A673 (cell line): ENCODE measurements at places on chromosomes 5 and 9. TPM values are rescaled to one million over a fixed set of nuclear protein-coding genes. Genes with fewer than 3 reads are reported as not detected.

- DNase-seq, result peak; percentile 22
Observed at GRCh38 chr9:32069169-32069813, 315.2 kb upstream of the ACO1 start.

GRCh38 chr5:38448568-38449350 lies 107.7 kb downstream of the LIFR start:
- no peak for DNase-seq

GRCh38 chr9:78332381-78332780 lies 35.5 kb downstream of the PSAT1 start:
- no peak for DNase-seq

DNA sequence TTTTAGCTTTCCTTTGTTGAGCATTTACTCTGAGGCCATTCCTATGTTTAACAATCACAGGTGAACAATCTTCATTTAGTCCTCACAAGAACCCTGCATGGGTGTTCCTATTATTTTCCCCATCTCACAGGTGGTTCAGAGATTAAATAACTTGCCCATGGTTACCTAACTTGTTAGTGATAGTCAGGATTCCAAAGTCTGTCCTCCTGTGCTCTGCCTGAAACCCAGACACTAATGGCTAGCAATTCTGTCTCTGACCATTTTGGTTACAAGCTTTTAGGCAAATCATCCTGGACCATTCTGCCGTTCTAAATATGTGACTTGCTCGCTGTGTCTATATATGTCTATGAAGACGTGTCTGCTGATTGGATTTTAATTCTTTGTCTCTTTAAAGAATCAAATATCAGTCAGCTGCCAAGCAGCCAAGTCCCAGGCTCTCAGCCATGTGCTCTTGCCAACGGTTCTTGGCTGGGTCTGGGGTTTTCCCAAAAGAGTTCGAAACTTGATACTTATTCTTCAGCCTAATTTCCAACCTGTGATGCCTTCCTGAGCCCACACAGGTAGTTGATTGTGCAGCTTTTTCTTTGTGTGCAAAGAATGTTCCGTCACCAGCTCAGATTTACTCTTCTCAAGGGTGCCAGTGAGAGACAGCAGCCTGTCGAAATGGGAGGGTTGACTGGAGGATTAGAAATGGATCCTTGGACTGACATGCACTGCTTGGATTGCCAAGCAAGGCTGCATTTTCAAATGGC lies 121.7 kb downstream of the NREP start:
- no peak for DNase-seq

TAF11L11 gene
- total RNA-seq, result 0.64 and 0.85 TPM in 2 replicates
